ENCODE measurements at places on chromosomes 7 and 10.

GRCh38 chr10:75202321-75203045, 8.1 kb upstream of the VDAC2 start:
- no peak for DNase-seq

DNA sequence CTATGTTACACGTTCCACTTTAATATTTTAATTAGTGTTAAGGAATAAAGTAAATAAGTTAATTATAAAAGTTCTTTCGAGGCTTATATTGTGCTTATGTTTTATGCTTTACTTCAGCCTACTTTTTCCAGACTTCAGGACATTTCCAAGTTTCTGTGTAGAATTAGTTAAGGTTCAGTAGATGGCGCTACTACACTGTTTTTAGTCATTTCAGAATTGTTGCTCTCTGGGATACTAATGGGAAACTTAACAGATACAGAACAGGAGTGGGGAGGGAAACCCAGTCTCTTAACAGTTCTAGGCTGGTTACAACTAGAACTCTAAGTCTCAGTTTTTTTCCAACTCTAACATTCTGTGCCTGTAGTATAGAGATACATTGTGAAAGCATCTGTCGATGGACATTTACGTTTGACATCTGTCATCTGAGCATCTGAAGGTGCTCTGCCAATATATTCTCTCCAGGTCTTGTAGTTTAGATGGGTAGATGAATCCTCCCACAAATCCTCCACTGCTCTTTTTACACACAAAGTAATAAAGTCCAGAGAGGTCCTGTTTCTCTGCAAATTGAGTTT, 56.8 kb upstream of the FAM171A1 start:
- no peak for DNase-seq

DNA sequence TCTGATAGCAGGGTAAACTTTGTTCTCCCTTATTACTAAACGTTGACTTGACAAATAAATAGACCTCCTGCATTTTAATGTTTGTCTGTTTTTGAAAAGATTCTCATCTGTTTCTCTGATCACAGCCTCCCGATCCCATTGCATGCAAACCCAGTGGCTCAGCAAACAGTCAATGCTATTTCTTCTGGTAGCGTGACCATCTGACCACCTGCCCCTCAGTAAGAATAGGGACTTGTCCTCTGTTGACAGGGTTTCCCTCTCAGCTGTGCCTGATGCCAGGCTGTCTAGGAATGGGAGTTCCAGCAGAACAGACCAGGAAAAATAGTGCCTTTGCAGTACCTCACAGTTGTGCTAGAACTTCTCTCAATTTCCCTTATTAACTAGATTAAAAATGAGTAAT, 40.7 kb upstream of the EBLN1 start:
- no peak for DNase-seq

GRCh38 chr10:43692051-43692825, 43.6 kb upstream of the ZNF32 start:
- no peak for DNase-seq

DNA sequence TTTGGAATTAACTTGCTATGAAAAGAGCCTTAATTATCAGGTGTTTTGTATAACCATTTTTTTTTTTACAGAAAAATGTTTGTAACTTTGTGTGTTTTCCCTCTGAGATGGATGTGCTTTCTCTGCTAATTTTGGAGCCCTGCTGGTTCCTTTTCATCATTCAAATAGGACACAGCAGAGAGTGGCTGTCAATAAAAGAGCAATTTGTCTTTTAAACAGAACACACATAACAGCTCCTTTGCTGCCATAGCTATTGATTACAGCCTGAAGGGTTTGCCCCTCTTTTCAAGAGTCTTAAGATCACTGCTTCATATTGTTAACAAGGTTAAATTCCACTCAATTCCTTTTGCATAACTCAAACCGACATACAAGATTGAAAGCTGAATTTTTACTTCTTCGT, 187.2 kb upstream of the MBL2 start:
- no peak for DNase-seq

- DNase-seq: no peak
Measured at GRCh38 chr10:93566435-93567276, at the start of gene FFAR4. FFAR4 (plus strand) TSS chr10:93566665; CDS start chr10:93566721, 56 bp downstream.

DNA sequence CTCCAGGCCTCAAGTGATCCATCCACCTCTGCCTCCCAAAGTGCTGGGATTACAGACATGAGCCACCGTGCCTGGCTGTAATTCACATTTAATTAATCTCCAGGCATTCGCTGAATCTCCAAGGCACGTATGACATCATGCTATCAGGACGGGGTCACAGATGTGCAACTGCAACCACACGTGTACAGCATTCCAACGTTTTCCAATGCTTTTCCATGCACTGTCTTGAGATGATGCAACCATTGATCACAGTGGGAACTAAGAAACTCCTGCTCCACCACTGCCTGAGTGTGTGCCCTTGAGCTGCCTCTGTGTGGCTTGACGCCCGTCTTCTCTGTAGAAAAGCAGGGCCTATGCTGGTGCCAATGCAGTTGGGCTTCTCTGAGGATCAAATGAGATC, 119.8 kb upstream of the LYZL2 start:
- DNase-seq: no peak

DNA sequence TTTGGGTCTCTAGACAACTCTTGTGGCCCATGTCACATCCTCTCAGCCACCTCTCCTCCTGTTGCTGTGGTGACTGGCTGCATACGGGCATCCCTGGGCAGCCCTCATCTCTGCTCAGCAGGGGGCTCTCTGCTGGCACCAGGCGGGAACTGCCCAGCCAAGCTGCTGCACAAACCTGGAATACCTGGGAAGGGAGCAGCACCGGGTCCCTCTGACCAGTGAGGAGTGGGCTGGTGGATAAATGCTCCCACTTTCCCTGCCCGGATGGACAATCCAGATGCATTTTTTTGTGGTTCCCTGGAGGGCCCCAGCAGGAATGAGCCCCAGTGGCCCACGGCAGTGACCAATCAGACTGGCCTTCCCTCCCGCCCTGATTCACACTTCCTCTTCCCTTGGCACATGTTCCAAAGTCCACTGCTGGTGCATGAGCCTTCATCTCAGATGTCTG, 21.9 kb downstream of the GRID1 start:
- no peak for DNase-seq

DNA sequence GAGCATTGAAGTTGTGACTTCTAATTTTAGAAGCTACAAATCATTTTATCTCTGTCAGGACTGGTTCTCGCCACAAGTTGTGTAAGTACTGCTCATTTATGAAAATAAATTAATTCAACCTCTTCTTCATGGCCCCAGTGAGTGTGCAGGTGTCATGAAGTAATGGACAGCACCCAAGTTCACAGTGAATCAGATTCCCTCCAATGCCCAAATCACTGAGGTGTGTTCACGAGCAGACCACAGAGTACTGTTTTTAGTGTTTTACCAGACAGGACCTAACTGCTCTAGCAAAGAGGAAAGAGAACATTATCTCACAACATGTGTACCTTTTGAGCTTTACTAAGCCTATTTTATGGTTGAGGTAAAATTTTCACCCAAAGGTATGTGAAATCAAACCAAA, 980.0 kb downstream of the CNTNAP2 start:
- no peak for DNase-seq

GRCh38 chr7:8384901-8385300, 48.5 kb upstream of the NXPH1 start:
- DNase-seq: no peak

- DNase-seq: no peak
Measured at GRCh38 chr7:129108581-129108980, 35.9 kb upstream of the TSPAN33 start.

GRCh38 chr10:48517911-48518811, 86.7 kb downstream of the ARHGAP22 start:
- no peak for DNase-seq

All from GM10248 (cell line).